ENCODE measurements at places on chromosomes 2 and 18. TPM values are rescaled to one million over a fixed set of nuclear protein-coding genes. Genes with fewer than 3 reads are reported as not detected.

- DNase-seq = no peak
Measured at GRCh38 chr2:233331536-233331935, 22.8 kb upstream of the DGKD start.

DNA sequence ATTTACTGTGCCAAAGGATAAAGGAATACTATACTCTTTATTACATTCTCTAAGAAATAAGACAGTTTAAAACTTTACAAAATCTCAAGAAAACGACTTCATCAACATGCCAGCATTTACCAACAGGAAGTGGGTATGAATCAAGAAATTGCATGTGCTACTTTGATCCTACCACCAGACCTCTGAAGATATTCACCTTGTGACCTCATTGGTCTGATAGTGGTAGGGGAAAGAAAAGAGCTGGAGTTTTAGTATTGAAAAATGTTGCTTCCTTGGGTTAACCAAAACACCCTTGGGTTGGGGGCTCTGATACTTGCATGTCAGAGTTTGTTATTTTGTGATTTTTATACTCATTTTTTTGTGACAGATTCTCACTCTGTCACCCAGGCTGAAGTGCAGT is 84.1 kb upstream of the LPIN2 start:
- no peak for DNase-seq

GRCh38 chr2:218892693-218893348 is 12.2 kb downstream of the WNT10A start:
- DNase-seq = peak; percentile 82

DNA sequence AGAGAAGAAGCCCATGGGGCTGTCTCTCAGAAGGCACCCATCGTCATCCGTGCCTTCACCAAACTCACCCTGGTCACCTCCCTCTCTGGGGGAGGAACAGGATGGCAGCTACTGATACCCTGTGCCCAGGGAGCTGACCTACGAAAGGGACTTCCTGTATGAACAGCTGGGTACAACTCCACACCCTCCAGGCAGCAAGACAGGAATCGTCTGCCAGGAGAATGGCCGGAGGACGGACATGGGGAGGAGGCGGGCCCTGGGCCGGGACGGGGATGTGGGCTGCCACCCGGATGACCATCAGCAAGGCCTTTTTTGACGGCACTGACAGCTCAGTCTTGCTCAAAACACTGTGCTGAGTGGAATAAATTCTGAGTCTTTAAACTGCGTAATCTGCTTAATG is 243.6 kb downstream of the HDAC4 start:
- no peak for DNase-seq

IMMT gene
- total RNA-seq = 58.1 TPM

DNA sequence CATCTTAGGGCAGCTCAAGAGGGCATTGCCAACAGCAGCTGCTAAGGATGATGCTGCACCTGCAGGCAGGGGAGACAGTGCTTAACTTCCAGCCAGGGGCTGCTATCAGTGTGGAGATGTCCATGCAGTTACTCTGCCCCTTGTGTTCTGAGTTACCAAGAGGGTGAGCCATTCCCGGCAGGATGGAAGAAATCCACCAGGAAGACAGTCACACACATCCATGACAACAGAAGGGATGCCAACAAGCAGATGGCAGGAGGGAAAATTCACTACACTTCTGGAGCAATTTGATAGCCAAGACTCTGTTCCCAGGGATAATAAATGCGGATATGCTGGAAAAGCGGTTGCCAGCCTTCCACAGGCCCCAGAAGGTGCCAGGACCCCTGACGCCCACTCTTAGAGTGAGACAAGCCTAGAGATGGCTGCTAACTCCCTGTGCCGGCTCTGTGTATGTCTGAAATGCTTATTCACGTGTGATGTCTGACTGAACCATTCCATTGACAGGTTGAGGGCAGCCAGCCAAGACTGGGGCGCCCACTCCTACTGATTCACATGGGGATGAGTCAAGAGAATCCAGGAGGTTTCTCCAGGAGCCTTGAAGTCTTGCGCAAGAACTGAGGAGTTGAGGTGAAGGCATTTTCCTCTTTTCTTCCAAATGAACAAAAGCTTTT is 24.5 kb downstream of the LOXHD1 start:
- DNase-seq = peak; percentile 54

DNA sequence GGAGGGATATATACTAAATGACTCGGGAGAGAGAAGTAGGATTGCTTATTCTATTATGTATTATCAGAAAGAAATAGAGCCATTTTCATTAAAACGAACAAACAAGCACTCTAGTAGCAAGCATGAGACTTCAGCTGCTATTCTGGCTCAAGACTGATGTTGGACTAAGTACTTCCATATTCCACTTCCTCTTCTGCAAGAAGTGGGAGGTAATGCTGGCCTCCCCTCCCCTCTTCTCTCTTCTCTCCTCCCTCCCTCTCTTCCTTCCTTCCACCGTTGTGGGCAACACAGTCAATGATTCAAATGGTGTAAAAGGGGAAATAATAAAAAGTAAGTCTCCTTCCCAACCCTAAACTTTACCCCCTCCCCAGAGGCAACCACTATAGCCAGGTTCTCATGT is 62.6 kb downstream of the EMX1 start:
- DNase-seq = no peak

GPR75 gene
- 2.8 TPM for total RNA-seq

- peak; percentile 56 for DNase-seq
Measured at GRCh38 chr2:9950521-9951271, 797 bp upstream of the GRHL1 start.

DNA sequence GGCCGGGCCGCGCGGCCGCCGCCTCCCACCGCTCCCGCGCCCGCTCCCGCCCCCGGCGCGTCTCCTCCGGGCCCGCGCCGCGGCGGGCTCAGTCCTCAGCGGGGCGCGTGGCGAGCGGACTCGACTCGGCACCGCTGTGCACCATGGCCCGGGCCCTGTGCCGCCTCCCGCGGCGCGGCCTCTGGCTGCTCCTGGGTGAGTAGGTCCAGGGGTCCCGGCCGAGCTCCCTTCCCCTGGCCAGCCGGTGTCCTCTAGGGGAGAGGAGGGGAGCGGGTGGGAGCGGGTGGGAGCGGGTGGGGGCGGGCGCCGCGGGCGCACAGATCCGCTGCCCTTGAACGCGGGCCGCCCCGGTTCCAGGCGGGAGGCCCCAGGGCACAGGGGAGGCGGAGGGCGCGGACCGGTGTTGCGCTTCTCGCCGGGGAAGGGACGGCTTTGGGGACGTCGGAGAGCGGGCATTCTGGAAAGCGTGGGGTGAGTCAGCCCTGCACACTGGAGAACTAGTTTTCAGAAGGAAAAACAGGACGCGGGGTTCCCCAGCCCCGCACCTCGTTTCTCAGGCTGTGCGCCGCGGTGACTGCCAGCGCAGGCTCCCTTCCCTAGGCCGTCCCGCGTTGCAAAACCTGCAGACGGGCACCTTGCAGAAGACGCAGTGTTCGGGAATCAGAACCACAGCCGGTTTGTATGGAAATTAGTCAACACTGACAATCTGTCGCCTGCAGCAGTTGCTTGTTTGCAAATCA is at the start of gene RAMP1:
Gene RAMP1, plus strand, starts transcription at position 91 of the 740 bp plus-strand sequence. Its CDS starts 53 bp downstream, at position 144.
- peak; percentile 29 for DNase-seq

GRCh38 chr2:45125232-45125631 is 116.0 kb upstream of the SIX2 start:
- no peak for DNase-seq

Measured in Daoy (cell line).